NCI-H1092 treated with DMSO at 0.1 percent for 48 hours (cell line): ENCODE measurements at places on chromosomes 4 and X.
A peak's percentile ranks its signal among the peaks of the same experiment; 100 is the strongest.

GRCh38 chrX:80765220-80765625 lies 44.5 kb downstream of the BRWD3 start:
- no peak for DNase-seq

DNA sequence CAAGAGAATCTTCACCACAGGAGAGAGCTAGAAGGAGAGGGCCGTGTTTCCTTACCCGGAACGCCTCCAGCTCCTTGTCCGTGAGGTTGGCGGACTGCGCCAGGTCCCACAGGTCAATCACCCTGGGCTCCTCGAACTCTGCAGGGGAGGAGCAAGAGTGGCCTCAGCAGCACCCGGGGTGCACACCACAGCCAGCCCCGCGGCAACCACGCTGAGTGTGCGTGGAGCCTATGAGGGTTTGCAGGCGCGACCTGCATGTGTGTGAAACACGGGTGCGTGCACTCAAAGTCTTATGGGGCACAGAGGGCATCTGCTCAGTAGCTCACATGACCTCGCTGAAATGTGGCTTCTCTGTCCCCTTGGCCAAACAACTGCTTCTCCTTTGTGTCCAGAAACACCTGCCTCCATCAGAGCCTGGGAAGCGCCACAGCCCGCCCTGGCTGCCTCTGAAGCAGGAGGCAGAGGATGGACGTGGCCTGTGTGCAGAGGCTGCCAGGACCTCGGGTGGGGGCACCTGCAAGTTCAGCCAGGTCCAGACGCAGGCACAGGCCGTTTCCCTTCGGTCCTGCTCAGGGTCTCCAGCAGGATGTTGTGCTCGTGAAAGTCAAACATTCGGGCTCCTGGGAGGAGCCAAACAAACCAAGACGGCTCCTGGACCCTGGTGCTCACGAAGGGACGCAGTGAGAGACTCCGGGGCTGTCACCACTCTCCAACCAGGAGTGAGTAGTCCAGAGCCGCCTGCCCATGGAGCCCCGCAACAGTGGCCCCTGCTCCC lies 16.0 kb downstream of the LRPAP1 start:
- no peak for DNase-seq

GRCh38 chr4:8073206-8073863 lies 85.3 kb downstream of the ABLIM2 start:
- no peak for DNase-seq

- DNase-seq, result peak; percentile 38
Observed at GRCh38 chr4:17447675-17448298, 64.1 kb downstream of the QDPR start.

- DNase-seq, result no peak
Observed at GRCh38 chr4:20761382-20761781, 61.1 kb downstream of the PACRGL start.

DNA sequence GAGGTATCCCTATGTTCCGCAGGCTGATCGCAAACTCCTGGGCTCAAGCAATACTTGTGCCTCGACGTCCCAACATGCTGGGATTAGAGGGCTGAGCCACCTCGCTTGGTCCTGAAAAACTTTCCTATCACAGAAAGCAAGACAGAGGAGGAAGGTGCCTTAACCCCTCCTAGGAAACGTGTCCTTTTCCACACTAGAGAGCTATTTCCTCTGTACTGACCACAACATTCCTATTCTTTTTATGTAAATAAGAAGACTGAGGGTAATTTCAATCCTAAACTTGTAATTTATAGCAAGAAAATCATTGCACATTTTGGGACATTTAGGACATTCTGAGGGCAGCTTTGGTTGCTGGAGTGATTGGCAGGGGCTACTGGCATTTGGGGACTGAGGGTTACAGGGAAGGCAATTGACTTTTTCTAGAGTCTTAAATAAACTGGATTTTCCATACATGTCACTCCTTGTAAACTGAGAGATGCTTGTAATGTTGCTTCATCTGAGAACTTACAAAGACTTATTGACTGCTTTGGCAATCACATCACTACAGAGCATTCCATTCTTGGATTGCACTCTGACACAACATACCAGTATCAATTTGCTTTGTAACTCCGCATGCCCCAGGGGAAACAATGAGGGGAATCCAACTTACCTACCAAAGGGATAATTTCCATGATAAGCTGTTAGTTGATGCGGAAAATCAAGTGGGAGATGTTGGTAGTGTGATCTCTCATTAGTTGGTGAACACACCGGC lies 15.6 kb downstream of the XAGE3 start:
- no peak for DNase-seq

DNA sequence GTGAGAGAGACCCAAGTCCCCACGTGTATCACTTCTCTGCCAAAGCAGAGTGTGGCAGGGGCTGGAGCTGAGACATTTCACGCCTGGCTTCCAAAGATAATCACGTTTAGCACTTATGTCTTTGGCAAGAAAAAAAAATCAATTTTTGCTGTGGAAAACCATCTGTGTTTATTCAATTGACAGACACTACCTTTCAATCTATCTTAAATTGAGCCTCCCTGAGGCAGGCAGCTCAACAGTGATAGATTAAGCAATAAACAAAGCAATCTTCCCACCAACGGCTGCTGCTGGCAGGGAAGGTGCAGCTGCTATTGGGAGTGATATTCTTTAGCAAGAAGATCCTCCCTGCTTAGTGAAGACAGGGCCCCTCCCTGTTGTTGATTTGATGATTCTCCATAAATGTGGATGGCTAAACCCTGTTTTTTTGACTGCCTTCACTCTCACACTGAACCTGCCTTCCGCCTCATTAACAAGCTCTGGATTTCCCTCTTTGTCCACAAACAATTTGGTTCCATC lies 11.6 kb upstream of the MAGEB17 start:
- peak; percentile 81 for DNase-seq

GRCh38 chr4:145278341-145279121 lies 98.1 kb upstream of the OTUD4 start:
- no peak for DNase-seq

DNA sequence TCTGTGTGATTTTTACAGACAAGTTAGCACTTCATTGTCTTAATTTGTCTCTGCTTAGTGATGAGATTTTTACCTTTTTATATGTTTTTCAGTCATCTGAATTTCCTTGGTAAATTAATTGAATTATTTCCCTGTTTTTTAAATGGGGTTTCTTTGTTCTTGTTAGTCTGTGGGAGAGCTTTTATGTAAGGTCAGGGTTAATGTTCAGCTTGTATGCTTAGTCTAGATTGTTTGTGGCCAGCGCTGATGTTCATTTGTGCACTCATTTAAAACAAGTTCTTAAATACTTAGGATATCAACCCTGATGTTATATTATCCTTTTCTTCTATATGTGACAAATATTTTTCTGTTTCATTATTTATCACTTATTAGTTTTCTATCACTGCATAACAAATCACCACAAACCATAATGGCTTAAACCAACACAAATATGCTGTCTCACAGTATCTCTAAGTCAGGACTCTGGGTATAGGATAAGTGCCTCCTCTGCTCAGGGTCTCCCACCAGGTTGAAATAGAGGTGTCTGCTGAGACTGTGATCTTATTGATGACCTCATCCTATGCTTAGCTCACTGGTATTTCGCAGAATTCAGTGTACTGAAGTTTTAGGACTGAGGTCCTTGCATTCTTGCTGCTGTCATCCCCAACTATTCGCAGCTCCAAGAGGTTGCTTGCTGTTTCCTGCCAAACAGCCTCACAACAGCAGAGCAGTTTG lies 53.2 kb downstream of the ATP10D start:
- no peak for DNase-seq

- DNase-seq, result peak; percentile 6
Observed at GRCh38 chrX:134990801-134991481, at the start of gene SMIM10. SMIM10 (plus strand) TSS chrX:134990991; CDS start chrX:134991096, 105 bp downstream.

DNA sequence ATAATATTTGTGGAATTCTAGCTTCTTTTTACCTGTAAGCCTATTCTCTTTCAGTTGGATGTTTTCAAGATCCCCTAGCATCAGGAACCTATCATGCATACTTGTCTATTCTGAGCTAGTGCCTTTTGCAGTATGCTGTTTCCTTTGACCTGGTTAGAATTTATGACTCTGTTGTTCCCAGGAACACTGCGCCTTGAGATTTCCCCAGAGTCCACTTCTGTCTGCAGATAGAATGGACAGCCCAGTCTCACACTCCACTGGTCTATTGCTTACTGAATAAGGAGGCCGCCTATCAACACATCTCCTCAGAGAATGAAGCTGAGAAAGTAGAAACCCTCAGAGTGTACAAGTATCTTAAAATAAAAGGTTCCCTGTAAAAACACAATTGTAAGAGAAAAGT lies 465.1 kb upstream of the GALNTL6 start:
- no peak for DNase-seq

GRCh38 chr4:2274320-2275043 lies 12.6 kb upstream of the MXD4 start:
- DNase-seq, result no peak

DNA sequence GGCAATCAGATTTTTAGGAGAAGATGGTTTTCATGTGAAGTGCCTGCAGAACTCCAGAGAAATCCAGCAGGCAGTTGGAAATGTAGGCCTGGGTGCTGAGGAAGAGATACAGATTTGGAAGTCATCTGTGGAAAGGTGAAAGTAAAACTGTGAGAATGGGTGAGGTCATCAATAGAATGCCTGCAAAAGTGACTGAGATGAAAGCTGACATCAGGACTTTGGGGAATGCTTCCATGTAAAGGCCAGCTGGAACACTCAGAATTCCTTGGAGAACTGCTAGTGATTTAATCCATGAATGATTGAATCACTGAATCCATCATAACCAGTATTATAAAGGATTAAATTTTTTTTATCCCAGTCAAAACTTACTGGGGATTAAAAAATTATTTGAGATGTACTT lies 124.5 kb upstream of the GIMD1 start:
- DNase-seq, result no peak

DNA sequence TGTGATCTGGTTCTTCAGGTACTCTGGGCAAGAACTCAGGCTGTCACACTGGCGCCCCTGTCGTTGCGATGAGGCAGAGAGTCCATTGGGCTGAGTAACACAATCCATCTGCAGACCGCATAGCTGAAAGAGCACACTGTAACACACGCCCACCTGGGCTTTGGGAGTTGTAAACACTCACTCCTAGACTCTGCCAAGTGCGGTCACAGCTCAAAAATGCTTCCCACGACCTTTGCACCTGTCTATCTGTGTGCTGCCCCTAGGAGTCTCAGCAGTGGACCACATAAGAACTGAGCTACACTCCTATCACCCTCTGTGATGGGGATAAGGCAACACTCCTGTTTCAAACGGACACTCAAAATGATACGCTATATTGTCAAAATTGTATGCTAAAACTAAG lies 2028.3 kb downstream of the PCDH7 start:
- DNase-seq, result no peak

- DNase-seq, result no peak
Observed at GRCh38 chr4:8082517-8083055, 76.0 kb downstream of the ABLIM2 start.

- DNase-seq, result peak; percentile 35
Observed at GRCh38 chrX:108091878-108092291, 307 bp downstream of the ATG4A start.

GRCh38 chrX:69152417-69152841 lies 12.8 kb downstream of the PJA1 start:
- peak; percentile 52 for DNase-seq
